Stimulated activated CD8-positive, alpha-beta memory T cell treated with anti-CD3 and anti-CD28 coated beads, Interleukin-2, amount 100 ng/mL, for 1 hour (primary cell): ENCODE measurements at places on chromosomes 1 and 21.

GRCh38 chr1:235986869-235987268 is 78.0 kb downstream of the NID1 start:
- DNase-seq, result no peak

DNA sequence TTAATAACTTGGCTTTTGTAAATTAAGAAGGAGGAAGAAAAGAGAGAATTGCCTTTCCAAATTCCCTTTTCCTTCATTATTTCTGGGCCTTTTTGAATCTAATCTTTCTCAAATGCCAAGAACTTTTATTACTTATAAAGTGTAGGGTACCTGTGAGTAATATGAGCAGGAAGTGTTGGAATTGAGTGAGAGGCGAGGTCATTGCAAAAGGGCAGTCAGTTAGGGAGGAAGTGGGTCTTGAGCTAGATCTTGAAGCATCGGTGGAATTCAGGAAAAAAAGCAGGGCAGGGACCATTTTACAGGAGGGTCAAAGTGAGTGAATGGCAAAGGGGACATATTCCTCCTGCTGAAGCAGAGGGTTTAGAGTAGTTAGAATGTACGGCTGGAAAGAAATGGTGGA is 23.4 kb downstream of the DDI2 start:
- no peak for DNase-seq

GRCh38 chr1:38929476-38929875 is 12.2 kb downstream of the RHBDL2 start:
- no peak for DNase-seq

- DNase-seq, result no peak
Observed at GRCh38 chr1:72253132-72253531, 29.2 kb downstream of the NEGR1 start.

GRCh38 chr1:119779869-119780356 is 11.2 kb upstream of the HMGCS2 start:
- DNase-seq, result no peak

- DNase-seq, result no peak
Observed at GRCh38 chr1:230495076-230495475, 68.9 kb upstream of the PGBD5 start.

- no peak for DNase-seq
Observed at GRCh38 chr1:44208226-44208625, 5.0 kb upstream of the DMAP1 start.

- DNase-seq, result no peak
Observed at GRCh38 chr1:105254906-105255305, 1505.2 kb downstream of the AMY1C start.

DNA sequence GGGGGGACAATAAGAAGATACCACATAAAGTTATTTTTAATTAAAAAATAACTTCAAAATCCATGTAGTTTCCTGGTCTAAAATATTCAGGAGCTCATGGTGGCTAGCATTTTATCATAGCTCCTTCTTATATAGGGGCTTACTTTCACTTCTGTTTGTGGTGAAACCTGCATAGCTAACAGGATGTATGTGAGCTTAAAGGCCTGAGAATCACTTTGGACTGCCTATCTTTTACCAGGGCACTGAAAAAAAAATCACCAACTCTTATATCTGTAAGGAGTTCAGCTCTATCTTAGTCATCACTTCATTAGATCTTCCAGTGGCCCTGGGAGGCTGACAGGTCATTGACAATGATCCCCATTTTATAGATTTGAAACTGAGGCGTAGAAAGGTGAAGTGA is 21.3 kb downstream of the UROD start:
- no peak for DNase-seq

DNA sequence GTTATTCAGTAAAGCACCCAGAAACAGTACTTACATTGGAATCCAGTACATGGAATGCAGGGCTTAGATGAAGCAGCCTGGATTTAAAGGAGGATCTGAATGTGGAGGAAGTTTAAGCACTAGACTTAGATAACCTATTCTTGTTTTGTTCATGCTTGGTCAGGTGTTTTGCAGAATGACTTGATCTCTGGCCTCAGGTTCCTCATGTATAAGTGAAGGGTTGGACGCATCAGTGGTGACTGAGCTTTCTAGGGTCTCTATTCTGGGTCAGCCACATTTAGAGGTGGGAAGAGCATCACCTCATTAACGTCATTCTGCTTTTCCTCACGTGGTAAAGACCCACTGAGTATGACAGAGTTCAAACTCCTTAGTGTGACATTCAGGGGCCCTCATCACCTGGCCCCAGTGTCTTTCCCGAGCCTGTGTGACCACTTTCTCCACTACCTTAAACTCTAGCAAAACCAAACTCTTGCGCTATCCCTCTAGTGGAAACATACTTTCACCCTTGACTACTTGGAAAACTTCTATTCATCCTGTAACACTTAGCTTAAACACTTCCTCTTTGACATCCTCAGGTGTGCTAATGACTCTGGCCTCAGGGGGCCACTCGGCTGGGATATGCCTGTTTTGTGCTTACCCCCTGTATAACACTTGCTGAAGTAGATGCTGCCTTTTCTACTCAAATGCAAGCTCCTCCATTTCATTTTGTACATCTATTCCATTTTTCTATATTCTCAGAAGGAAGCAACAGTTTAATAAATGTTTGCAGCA is 871 bp upstream of the ERICH3 start:
- DNase-seq, result no peak

GRCh38 chr1:30285501-30285932 is 437.9 kb downstream of the MATN1 start:
- no peak for DNase-seq

DNA sequence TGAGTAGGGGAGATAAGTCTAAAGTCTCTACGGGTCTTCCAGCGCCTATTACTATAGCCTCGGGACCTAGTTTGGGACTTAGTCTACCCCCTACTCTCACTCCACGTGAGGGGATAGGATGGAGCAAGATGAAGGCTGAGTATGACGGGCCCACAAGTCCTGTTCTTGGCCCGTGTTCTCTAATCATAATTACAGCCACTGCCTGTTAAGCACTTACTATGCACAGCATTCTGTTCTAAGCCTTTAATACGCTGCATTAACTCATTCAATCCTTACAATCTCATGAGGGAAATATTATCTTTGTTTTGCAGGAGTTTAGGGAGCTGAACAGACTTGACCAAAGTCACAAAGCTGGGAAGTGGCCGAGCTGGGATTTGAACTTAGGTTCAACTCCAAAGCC is 23.9 kb upstream of the EPB41 start:
- no peak for DNase-seq

DNA sequence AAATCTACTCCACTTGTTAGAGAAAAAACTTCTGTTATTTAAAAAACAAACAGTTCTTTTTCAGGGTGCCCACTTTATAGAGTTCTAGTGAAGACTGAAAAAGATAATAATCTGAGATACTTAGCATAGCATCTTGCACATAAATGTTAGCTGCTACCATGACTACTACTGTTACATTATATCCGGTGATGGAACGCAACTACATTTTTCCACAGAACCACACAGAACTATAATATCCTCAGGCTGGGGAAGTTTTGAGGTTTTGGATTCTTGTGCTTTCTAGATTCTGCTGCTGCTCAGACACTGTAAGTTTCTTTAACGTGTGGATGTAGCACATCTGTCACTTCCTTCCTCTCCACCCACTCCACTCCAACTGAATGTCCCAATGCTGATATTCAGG is 110.3 kb downstream of the PTPN14 start:
- DNase-seq, result no peak

DNA sequence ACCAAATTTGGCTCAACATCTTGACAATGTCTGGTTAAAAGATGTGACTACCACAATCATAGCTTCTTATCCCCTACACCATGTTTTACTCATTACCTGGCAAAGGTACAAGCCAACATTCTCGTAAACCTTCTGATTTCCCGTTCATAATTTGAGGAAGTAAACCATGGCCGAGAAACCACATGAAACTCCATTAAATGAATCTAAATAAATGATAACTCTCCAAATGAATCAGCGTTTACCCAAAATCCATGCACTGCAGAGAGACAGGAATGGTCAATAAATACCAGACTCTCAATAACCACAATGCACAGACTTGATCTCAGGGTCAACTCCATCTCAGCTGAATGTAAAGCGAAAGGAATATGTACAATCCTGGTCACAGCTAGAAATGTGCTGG is 125.2 kb downstream of the TYW3 start:
- DNase-seq, result no peak

GRCh38 chr1:224348137-224348536 is 8.5 kb upstream of the CNIH4 start:
- no peak for DNase-seq

- DNase-seq, result no peak
Observed at GRCh38 chr21:43771199-43771675, 4.9 kb downstream of the CSTB start.

- DNase-seq, result no peak
Observed at GRCh38 chr1:202143768-202144401, 652 bp downstream of the ARL8A start.

GRCh38 chr1:74780594-74780993 is 47.6 kb downstream of the TYW3 start:
- no peak for DNase-seq

DNA sequence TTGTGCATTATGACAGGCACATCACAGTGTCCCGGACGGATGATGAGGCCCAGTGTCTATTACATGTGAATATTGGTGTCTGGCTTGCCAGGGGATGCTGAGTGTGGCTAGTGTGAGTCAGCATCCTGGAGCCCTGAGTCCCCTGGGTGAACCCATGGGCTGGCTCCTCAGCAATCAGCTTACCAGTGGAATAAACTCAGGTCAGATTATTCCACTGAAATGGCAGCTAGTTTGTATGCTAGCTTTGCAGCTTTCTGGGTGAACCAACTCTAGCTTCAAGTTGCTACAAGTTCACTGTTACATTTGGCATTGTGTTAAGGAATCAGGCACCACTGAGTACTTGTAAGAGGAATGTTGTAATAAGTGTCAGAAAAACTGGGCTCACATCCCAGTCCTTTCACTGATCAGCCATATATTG is 23.9 kb upstream of the RPTN start:
- no peak for DNase-seq

DNA sequence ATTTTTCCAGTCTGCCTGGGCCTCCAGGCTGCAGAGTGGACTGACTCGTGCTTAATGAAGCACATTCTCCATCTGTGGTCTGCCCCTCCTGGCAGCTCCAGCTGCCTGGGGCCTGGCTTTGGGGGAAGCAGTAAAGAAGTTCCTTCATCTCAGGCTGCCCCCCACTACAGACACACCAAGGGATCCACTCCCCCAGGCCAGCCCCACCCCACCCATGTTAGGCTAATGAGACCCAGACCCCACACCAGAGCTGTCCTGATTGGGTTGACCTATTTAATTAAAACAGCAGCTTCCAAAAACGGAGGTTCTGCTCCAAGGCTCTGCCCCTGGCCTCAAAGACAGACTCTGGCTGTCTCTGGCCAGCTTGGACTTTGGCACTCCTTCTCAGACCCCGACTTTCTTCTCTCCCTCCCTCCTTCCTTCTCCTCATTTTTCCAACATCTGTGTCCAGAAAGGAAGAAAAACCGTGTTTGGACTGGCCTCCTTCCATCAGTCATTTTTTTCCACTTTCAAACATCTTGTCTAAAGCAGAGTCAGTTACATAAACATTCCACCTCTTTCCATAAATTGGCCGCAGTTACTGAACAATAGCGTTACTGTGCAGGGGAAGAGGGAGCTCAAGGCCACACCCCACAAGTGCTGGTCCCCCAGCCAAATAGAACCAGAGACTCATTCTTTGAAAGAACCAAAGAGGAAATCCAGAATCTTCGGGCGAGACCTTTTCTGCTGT is 29.7 kb downstream of the SERTAD4 start:
- DNase-seq, result no peak

DNA sequence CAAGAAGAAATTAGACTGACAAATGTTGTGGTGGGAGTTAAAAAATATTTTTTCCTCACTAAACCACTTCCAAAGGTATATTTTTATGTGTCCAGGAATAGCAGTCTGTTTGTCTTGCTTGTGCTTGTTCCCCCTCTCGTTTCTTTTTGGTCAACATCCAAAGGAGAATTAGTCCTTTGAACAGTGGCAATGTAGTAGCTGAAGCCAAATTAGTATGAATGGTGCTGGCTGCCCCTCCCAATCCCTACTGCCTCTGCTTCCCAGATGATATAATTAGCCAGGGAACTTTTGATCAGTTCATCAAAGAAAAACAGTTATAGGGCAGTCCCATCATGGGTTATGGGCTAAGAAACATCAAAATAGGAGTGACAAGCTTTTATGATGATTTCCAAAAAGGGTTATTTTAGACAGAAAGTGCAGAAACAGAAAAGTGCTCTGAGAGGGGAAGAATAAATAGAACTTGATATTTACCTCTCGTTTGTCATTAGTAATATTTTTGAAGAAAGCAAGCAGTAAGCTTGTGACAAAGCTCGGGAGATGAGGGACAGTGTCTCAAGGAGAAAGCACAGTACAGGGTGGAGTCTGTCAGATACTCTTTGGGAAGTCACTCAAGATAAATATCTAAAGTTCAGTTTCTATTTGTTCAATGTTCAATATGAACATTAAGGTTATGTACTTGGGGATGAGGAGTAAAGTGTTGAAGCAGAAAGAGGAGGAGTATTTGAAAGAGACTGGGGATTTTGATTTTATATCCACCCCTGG is 239.1 kb downstream of the HLX start:
- no peak for DNase-seq

DNA sequence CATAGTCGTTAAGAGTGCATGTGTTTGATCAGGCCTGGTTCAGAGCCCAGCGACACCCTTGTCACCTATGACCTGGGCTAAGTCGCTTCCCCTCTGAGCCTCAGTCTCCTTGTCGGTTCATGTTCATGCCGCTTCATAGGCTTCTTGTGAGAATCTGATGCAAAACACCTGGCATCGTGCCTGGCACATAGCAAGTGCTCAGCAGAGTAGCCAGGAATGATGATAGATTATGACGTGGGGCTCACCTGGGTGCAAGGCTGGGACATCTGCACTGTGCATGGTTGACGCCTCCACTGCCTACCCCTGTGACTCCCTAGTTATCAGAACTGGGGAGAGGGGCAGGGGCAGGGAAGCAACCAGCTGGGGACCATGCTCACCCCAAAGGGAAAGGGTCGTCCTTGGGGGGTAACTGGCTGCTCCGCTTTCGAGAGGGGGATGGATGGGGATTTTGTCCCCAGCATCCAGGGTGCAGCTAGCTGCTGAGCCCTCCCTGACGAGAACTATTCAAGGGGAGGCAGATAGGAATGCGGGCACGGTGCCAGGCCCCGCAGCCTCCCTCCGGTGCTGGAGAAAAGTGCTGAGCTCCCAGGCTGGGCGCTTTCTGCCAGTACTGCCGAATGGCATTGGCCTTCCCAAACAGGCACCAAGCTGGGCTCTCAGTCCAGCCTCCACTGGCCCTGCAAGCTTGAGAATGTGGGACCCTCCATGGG is 9.3 kb downstream of the EFHD2 start:
- no peak for DNase-seq

DNA sequence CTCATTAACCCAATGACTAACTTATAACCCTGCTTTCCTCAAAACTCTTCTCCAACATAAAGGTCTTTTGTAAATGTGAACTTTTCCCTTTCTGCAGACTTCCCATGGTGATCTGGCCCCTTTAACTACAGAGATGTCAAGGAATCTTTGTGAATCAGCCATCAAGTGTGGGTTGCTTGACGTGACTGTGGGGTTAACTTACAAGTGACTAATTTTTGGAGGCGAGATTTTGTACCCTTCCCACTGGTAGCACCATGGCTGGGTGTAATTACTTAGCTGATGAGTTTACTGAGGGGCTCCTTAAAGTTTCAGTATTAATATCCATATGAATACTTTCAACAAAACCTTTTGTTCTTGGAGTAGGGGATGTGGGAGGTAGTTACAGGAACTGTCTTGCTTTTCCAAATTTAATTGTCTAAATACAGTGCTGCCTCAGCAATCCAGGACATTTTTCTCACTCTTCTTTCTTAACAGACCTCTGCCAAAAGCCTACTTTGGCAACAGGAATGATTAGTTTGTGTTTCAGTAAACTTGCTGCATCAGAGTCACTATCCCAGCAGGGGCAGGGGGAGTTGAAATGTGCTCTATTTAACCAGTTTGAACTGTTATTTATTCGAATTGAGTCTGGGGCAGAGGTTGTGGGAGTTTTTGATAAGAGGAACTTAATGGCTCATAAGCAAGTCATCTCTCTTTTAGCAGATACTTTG is 217.3 kb upstream of the FGGY start:
- DNase-seq, result no peak
